ENCODE measurements at places on chromosomes 1 and 21.

DNA sequence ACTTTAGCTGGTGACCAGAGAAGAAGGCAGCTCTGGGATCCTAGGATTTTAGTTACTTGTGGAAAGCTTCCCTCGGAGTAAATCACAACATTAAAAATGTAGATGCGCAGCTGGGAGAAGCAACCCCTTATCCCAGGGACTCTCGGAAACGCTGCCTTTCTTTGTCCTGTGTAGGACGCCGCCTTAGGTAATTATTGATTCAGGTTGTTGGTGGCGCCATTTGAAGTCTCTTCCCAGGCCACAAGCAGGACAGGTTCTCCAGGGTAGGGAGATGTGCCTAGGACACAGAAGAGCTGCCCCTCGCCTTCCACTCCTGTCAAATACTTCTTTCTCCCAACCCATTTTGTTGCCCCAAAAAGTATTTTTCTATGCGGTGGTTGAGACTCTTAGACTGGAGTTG, 10.3 kb downstream of the SLC37A1 start:
- DNase-seq = no peak

DNA sequence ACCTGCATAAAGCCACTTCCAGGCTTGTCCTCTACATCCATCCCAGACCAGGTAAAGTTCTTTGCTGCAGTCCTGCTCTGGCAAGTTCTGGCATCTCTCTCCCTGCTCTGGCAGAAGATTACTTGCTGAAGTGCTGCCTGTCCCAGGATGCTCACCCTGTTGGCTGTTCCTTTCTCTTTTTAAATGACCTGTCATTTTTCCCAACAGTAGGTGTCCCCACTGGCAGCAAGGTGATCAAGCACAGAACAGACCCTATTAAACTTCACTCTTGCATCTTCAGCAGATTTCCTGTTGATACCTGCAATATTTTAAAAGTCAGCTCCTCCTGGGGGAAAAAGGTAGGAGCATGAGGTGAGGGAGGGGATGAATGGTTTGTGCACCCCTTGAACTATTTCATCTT, 332.6 kb downstream of the PBX1 start:
- no peak for DNase-seq

DNA sequence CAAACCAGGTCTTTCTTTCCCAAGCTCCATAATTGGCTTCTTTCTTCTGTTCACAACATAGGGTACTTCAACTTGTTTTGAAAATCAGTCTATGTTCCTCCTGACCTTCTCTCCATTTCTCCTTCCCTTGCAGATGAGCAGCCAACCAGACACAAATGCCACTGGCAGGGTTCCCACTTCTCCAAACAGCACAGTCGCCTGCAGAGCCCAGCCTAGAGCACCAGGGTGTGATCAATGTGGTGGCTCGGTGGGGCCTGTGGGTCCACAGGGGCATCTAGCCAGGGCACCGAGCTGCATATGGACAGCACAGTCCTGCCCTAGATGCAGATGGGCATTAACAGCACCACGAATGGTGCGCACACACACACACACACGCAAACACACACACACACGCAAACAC, 112.8 kb downstream of the NPHP4 start:
- DNase-seq = no peak

DNA sequence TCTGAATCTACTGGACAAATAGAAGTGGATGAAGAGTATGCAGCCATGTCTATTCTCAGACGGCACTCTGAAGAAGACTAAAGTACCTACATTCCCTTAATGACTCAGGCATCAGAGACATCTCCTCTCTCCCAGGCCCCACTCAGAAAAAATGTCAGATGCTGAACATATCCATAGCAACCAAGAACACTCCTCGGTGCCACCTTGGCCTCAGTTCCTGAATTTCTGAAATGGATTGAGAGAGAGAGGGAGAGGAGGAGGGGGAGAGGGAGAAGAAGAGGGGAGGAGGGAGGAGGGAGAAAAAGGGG, 16.0 kb upstream of the OVAAL start:
- no peak for DNase-seq
